Right hindlimb (tissue), 1 donor: ENCODE measurements at places on chromosomes 2 and 18.

- DNase-seq: no peak
Observed at GRCh38 chr18:49811151-49811938, 2.0 kb downstream of the ACAA2 start.

GRCh38 chr18:69916412-69916811, 31.3 kb downstream of the CD226 start:
- DNase-seq: no peak

- DNase-seq: peak; percentile 27
Observed at GRCh38 chr2:157304811-157305722, 20.6 kb downstream of the ERMN start.

- peak; percentile 78 for DNase-seq
Observed at GRCh38 chr2:200585730-200586643, at the start of gene AOX1. TSS of gene AOX1 (plus strand) at chr2:200586014. CDS start at chr2:200586109, 95 bp downstream.
